NCI-H1417 treated with DMSO at 0.1 percent for 48 hours (cell line): ENCODE measurements at places on chromosomes 5 and 9.
A peak's percentile ranks its signal among the peaks of the same experiment; 100 is the strongest.

DNA sequence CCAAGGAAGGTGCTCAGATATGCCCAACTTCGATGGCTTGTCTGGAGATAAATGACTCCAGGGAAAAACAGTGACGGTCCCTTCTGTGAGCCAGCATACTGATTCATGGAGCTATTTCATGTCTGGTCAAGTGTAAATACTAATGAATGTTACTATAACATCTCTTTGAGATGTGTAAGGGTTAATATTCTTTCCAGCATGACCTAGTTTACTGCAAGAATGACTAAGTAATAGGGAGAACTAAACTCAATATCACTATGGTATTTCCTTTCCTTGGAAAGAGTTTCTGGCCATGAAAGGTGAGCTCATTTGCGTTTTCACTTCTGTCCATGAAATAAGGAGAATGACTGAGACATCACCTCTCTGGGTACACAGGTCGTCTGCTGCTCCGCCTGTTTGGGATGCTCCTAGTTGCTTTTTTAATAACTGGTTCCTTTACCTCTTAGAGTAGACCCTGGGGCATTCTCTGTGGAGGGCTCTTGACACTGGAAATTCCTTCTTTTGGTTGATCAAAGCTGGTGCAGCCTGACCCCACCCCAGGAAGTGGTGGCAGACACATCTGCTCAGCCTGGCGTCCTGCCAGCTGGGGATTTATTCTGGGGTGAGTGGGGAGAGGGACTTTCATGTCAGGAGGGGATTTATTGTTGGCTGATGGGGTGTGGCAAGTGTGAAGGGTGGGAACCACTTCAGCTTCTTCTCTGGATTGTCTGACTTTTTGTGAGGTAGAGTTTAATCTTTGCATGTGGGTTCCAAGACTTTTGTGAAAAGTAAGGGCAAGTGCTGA, 250.0 kb upstream of the MPDZ start:
- DNase-seq = no peak

DNA sequence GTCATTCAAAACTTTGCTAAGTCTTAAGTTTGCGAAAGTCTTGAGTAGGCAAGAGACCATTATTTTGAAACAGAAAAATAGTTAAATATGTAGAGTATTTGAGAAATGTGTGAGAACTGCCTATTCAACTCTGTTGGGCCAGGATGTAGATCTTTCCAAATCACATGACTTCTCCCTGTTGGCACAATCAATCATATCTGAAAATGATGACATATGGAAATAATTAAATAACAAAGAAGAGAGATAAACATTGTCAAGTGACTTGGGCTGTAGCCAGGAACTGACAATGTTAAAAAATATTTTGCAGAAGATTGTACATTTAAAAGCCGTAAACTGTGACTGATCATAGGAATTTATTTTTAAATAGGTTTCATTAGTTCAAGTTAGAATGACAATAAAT, 104.6 kb upstream of the IL6ST start:
- DNase-seq = no peak

- no peak for DNase-seq
These were observed 23.9 kb downstream of the ADAMTS2 start for GRCh38 chr5:179321206-179321987.

DNA sequence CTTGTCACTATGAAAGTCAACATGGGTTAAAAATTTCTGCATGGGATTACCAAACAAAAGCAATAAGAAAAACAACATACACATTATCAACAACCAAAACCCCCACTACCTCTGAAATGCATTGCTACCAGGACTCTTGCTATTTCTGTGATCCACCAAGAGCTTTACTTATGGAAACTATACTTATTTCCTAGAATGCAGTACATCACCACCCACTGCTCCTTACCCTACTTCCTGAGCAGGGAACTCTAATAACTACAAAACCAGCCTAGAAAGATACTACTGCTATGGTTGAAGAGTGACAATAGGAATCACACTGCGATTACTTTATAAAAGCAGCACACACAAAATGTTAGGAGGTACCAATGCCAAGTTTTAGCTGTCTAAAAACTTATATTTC, 22.2 kb downstream of the LURAP1L start:
- DNase-seq = no peak

DNA sequence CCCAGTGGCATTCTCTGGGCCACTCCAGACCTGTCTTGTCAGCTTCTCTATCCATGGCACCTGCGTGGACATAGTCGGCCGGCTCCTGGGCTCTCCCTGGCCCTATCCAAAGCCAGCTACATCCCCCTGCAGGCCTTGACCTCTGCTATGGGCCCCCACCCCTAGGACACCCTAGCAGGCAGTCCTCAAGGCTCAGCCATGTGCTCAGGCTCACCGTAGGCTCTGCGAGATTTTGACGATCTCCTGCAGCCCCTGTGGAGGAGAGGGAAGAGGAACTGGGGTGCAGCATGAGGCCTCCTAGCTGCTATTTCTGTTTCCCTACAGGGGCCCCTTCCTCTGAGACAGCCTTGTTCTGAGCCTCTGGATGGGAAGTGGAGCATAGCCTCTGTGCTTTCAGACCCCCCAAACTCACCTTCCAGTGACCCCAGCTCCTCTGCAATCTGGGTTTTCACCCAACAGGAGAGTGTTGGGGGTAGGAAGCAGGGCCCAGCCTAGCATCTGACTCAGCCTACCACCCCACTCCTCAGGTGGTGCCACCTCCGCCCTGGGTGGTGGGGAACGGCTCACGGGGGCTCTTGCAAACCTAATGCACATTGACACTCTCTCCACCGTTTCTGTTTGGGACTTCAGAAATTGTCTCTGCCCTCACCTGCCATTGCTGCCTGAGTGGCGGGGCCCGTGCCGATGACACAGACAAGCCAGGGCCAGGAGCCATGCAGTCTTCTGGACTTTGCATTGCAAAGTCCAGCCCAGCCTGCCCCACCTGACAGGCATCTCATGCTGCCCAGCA, 36.7 kb downstream of the HRH2 start:
- no peak for DNase-seq

DNA sequence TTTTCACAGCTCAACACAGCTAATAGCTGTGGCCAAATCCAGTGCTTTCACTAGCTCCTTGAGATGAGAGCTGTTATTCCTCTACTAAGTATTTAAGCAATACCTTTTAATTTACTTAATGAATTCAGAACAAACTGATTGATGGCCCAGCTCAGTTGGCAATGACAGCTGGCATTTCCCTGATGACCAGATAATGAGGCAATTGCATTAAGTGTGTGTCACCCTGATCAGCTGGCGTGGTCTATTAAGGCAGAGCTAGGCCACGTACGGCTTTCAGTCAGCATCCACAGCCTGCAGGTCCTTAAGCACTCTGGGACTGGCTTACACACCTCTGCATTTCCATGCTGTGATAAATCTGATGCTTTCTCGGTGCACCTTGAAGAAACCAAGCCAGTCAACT, 34.4 kb downstream of the TTLL11 start:
- DNase-seq = peak; percentile 65

- DNase-seq = no peak
These were observed 967.2 kb downstream of the TLE4 start for GRCh38 chr9:80538976-80539375.
